ENCODE measurements at places on chromosomes 11 and 22. TPM values are rescaled to one million over a fixed set of nuclear protein-coding genes. Genes with fewer than 3 reads are reported as not detected.

Gene SLC22A12
- not detected for total RNA-seq

DNA sequence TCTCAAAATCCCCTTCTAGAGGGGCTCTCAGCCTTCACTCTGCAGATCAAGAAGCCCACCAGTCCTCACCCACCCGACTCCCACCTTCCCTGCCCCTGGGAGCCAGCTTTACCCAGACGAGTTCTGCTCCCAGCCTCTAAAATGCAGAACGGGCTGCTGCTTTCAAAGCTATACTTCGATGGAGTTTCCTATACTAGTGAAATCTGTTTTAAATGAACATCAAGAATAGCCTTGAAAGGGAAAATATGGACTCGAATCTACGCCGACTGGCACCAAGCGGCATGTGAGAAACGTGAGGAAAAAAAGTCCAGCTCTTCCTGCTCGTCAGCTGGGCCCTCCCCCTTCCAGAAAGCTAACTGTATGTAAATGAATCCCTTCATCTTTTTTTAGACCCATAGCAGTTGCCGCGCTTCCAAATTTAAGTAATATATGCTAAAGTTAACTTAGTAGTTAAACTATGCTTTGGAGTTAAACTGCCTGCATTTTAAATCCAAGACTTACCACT, 211.7 kb downstream of the NTM start:
- no peak for DNase-seq

Gene INS
- total RNA-seq = not detected

DNA sequence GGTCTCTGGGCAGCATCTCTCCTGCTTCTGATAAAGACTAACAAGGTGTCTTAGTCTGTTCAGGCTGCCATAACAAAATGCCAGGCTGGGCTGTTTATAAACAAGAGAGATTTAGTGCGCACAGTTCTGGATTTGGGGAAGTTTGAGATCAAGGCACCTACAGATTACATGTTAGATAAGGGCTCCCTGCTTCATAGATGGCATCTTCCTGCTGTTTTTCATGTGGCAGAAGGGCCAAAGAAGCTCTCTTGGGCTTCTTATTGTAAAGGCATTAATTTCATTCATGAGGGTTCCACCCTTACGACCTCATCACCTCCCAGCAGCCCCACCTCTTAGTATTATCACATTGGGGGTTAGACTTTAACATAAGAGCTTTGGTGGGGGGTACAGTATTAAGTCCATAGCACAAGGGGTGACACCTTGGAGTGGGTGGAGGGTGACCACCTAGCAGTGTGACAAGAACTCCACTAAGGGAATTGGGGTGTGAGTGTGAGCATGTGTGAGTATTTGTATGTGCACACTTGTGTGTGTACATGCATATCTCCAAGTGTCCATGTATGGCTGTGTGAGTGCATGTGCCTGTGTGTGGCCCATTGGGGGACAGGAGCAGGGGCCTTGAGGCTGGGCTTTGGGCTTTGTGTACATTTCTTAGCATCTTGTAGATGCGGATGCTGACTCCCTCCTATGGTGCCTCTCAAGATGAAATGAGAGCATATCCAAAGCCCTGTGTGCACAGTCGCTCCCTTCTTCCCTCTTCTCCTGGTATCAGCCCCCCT, 42.7 kb downstream of the BCR start:
- no peak for DNase-seq

GRCh38 chr11:8233691-8234424, 29.8 kb downstream of the LMO1 start:
- no peak for DNase-seq

DNA sequence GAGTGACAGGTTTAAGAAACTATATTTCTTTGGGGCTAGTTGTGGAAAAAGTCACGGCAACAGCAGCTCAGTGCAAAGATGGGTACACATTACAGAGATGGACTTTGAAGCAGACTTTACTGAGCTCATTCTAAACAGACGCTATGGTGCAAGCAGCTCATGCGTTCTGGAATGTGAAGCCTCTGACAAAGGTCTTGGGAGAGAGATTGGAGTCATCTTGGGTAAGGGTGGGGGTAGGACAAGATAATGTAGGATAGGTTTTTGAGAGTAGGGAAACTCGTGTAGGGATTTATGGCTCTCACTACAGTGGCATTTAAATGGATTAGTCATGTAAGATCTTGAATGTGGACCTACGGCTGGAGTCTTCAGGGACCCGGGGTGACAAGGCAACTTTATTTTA, 36.2 kb upstream of the CLMP start:
- DNase-seq = no peak

- no peak for DNase-seq
Observed at GRCh38 chr22:40610329-40610850, 26.1 kb downstream of the MRTFA start.

Gene SAA1
- not detected for total RNA-seq

Gene SHANK2
- total RNA-seq = not detected

DNA sequence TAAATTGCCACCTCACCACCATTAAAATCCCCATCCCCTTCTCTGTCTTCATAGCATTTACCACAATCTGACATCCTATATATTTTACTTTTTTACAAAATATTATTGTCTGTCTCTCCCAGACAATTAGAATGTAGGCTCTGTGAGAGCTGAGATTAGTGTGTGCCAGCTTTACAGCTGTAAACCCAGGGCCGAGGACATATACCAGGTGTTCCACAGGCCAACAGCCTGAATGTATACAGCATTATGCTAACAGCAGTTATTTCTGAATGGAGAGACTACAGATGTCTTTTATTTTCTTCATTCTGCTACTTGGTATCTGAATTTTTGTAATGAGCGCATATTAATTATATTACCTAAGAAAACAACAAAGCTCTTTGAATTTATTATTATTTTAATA, 36.7 kb downstream of the FZD4 start:
- DNase-seq = no peak

DNA sequence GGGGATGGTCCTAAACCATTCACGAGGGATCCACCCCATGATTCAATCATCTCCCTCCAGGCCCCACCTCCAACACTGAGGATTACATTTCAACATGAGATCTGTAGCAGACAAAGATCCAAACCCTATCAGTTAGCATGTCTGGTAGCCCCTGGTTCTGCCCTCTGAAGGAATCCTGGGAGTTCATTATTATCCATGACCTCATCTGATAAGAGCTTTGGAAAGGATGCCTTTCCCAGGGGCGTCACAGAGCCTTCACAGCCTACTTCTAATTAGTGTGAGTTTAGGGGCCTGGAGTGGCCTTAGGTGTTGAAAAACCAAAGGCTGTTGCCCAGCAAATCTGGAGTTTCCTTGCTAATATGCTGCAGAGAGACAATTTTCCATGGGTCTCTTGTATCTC, 8.6 kb upstream of the EIF3M start:
- no peak for DNase-seq

DNA sequence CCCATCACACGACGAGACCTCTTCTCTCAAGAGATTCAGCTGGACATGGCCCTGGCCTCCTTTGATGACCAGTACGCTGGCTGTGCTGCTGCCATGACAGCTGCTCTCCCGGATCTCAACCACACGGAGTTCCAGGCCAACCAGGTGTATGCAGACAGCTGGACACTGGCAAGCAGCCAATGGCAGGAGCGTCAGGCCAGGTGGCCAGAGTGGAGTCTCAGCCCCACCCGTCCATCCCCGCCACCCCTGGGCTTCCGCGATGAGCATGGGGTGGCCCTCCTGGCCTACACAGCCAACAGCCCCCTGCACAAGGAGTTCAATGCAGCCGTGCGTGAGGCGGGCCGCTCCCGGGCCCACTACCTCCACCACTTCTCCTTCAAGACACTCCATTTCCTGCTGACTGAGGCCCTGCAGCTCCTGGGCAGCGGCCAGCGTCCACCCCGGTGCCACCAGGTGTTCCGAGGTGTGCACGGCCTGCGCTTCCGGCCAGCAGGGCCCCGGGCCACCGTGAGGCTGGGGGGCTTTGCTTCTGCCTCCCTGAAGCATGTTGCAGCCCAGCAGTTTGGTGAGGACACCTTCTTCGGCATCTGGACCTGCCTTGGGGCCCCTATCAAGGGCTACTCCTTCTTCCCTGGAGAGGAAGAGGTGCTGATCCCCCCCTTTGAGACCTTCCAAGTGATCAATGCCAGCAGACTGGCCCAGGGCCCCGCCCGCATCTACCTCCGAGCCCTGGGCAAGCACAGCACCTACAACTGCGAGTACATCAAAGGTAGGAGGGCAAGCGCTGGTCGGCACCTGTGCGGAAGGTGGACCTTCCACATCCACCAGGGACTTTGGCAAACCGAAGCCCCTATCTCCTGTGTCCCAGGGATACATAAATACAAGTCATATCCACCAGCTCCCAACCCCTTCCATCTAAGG, 11.3 kb downstream of the CHRNA10 start:
- DNase-seq = no peak

Gene FGF19
- not detected for total RNA-seq

- DNase-seq = no peak
Observed at GRCh38 chr11:68776442-68777235, 25.3 kb upstream of the TESMIN start.
